HS-5 (cell line): ENCODE measurements at places on chromosomes 3 and 15.

GRCh38 chr3:62705721-62706120, 169.5 kb downstream of the CADPS start:
- no peak for DNase-seq

DNA sequence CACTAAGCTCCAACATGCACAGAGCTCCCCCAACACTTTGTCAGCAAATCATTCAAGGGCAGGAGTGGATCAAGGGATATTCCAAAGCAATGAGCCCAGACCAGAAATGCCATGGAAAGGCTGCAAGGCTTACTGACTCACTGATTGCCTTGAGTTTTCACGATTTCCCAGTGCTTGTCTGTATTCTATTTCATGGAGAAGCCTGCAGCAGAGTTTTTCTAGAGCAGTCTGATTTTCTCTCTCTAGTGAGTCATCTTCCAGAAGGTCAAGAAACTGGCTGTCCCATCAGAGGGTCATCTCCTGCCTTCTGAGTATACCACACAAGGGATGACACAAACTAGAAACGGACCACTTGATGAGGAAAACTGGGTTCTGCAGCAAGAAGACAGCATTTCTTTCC, 16.5 kb downstream of the LMCD1 start:
- no peak for DNase-seq

GRCh38 chr15:59313641-59314332, 58.9 kb downstream of the MYO1E start:
- no peak for DNase-seq

DNA sequence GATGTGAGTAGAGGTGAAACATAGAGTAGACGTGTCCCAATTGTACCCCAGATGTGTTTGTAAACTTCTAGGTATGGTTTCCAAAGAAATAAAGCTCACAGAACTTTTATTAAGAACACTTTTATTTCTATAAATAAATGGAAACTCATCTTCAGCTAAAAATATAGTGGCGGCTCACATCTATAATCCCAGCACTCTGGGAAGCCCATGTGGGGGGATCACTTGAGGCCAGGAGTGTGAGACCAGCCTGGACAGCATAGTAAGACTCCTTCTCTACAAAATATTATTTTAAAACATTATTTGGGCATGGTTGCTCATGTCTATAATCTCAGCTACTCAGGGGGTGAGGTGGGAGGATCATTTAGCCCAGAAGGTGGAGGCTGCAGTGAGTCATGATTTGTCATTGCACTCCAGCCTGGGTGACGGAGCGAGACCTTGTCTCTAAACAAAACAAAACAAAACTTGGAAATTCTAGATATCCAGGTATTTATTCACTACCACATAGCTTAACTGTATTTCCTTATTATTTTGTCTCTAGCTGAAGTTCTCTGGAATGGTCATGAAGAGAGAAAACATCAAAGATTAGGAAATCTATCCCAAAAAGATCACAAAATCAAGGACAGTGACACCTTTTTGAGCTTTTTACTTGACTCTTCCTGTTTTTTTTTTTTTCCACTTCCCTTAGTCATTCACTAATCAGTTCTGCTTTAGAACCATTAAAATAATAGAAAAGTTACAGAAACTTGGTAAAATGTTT, 258.1 kb downstream of the TIGIT start:
- DNase-seq, result peak; percentile 60

GRCh38 chr3:134667406-134667805, 16.6 kb upstream of the KY start:
- DNase-seq, result no peak
